PC-9 (cell line): ENCODE measurements at places on chromosomes 11 and 22.

- no peak for DNase-seq
Measured at GRCh38 chr11:12007769-12008737, at the start of gene DKK3. TSS of gene DKK3 (minus strand) at chr11:12008626. CDS start at chr11:12008582, 44 bp downstream.

DNA sequence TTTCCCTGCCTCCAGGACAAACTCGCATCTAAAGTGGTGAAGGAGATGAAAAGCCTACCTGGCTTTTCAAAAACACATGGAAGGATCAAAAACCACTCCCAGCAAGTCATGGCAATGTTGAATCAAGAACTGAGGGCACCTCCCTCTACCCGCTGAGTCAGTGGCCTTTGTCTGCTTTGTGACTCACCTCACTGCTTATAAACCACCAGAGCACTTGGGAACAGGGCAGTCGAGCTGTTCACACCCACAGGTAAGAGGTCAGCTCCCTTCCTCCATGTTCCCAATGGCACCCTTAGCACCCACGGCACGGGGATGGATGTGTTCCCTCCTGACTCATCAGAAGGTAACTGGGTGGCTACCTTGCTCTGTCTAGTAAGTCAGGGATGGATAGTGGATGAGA is 21.7 kb downstream of the TENM4 start:
- peak; percentile 83 for DNase-seq

- DNase-seq = no peak
Measured at GRCh38 chr22:36192542-36192941, 9.1 kb downstream of the APOL4 start.

DNA sequence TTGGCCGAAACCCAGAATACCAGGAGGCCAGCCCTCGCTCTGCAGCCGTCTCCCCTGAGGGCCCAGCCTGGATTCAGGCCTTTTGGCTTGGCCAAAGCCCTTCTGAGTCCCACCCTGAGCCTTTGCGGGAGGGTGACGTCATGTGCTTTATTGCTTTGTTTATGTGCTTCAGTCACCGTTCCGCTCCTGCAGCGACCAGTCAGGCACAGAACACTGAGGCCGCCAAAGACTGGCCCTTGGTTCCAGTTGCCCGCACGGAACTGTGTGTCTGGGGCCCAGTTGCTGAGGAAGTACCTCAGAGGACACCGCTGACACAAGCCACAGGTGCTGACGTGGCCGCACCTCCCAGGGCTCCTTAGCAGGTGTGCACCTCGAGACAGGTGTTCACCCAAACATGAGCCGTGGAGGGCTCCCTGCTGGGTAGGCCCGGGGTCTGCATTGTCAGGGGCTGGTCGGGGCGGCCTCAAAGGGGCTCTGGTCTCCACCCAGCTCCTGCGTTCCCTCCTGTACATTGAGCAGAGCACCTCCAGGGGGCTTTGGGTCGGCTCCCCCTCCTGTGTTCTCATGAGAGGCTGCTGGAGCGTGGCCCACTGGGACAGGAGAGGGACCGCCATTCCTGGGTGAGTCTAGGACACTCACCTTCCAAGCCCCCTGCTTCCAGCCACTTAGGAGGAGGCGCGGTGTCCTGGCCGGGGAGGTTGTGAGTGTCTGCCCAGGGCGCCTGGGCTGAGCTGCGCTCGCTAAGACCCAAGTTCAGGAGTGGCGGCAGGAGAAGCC is 376.8 kb downstream of the TBC1D22A start:
- DNase-seq = no peak

DNA sequence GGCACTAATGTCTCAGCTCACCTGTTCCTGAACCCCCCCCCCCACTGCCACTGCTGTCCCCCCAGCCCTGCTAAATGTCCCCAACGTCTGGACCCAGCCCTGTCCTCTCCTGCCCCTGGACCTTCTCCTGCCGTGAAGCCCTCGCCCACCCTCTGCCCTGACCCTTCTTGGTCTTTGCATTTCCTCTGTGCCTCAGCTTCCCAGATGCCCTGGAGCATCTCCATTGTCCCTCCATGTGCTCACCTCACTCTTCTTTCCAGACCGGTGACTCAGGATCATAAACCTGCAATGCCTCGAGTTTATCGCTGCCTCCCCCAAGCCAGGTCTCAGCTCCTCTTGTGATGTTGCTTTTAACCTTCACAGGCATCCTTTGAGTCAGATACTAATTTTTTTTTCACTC is 416.4 kb downstream of the BRD1 start:
- no peak for DNase-seq

GRCh38 chr11:95556342-95557163 is 233.0 kb downstream of the FAM76B start:
- DNase-seq = no peak

DNA sequence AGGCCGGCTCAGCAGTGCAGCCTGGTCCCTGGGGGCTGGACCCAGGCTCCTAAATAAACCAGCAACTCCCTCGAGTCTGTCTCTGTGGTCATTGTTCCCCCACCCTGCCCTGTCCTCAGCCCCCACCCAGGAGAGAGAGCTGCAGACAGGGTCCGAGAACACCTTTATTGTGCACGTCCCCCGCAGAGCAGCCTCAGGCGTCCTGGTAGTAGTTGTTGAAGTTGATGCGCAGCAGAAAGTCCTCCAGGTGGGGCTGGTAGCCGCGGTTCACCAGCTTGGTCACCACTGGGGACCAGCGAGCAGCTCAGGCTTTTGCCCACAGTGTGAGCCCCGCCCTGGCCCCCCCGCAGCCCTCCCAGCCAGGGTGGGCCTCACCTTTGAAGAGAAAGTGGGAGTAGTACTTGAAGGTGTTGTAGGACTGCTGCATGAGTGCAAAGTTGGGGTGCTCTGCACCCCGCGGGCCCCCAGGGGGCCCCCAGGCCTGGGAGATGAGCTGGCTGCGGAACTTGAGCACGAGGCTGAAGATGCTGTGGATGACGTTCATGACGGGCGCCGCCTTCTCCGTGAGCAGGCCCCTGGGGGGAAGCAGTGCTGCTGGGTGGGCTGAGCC is 16.8 kb downstream of the SELENOO start:
- no peak for DNase-seq

DNA sequence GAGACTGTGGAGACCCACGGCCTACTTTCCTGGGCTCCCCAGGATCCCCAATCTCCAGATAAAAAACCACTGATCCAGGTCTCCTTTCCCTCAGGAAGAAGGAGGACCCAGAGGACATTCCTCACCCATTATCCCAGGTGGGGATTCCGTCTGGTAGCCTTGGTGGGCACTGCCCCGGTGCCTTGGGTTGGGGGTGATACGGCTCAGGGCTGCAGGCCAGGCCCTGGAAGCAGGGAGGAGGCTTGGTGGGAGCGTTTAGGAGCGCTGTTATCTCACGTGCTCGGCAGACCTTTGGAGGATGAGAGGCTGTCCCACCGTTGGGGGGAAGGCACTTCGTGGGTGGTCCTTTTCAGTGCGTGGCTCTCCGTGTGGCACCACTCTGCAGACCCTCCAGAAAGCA is 926.3 kb downstream of the BRD1 start:
- DNase-seq = no peak

DNA sequence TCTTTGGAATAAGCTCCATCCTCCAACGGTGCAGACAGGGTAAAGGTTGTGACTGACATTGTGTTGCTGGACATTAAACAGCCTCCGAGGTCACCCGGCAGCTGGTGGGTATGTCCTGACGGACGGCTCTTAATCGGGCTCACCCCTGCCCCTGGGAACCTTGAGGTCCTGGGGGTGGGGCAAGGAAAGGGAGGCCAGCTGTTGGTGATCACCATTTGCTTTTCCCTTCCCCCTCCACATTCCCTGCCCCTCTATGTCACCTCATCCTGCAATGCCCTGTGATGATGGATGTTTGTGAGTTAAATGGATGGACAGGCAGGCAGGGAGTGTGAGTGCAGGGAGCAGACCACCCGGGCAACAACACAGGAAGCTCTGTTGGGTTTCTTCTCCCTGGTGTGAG is 26.3 kb downstream of the APLNR start:
- DNase-seq = no peak

GRCh38 chr11:93291110-93291509 is 39.4 kb upstream of the DEUP1 start:
- no peak for DNase-seq

- no peak for DNase-seq
Measured at GRCh38 chr11:130583801-130584211, 135.4 kb downstream of the ADAMTS15 start.

- DNase-seq = no peak
Measured at GRCh38 chr11:35183326-35183925, 44.5 kb downstream of the CD44 start.

GRCh38 chr22:42970029-42970428 is 44.9 kb downstream of the PACSIN2 start:
- no peak for DNase-seq

DNA sequence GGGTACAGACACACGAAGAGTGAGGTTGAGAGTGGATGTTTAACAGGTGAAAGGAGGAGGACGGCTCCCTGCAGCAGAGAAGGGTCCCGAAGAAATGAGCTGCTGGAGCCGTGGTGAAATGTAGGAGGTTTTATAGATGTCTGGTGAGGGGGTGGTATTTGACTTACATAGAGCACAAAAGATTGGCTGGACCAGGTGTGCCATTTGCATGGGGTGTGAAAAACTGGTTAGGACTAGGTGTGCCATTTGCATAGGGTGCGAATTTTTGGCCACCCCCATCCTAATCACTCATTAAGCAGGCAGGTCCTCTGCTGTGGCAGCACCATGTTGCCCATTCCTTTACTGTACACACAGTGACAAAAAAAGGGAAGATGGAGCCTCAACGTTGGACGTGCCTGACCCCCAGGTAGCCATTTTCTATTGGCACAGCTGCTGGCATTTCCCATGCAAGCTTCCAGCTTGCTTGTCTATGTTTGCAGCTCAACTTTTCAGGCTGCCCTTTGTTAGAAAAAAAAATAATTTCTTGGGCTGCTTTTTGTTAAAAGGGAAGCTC is 581.7 kb upstream of the B3GAT1 start:
- DNase-seq = no peak

DNA sequence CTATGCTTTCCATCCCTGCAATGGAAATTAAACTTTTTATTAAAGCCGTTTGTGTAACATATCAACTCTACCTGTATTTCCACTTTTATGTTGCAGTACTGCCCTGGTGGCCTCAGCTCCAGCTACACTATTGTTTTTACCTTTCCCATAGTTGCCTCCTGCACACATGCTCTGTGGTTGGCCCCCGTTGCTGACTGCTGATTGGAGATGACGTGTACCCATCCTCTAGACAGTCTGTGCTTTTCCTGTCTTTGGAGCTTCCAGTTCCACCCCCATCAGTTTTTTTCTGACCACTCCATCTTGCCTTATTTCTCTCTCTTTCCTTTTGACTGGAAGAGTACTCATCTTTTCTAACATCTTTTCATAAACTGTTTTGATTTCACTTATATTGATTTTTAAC is 123.8 kb downstream of the TEAD1 start:
- no peak for DNase-seq

- peak; percentile 71 for DNase-seq
Measured at GRCh38 chr22:32411402-32411801, 645 bp downstream of the RTCB start.

DNA sequence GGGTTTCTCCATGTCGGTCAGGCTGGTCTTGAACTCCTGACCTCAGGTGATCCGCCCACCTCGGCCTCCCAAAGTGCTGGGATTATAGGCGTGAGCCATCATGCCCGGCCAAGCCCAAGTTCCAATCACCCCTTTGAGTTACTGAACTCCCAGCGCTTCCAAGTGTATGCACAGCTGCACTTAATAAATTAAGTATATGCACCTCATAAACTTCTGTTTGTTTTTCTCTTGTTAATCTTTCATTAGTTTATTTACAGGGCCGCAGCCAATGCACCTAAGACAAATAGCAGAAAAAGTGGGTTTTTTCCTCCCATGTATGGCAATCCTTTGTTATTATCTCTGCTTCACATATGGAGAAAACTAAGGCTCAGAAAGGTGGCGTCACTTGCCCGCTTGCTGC is 21.3 kb downstream of the SYN3 start:
- no peak for DNase-seq

- no peak for DNase-seq
Measured at GRCh38 chr11:119880143-119880542, 151.1 kb upstream of the NECTIN1 start.

GRCh38 chr22:38477585-38477984 is 9.7 kb downstream of the KDELR3 start:
- no peak for DNase-seq

DNA sequence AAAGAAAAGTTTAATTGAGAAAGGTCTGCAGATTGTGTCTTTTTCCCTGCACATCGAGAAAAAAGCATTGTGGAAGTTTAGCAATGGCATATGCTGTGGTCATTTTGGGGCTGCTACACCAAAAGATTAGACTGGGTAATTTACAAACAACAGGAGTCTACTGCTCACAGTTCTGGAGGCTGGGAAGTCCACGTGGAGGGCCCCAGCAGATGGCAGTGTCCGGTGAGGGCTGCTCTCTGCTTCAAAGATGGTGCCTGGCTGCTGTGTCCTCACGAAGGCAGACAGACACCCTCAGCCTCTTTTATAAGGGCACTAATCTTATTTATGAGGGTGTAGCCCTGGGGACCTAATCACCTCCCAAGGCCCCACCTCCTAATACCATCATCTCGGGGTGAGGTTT is 21.1 kb downstream of the PHF21B start:
- no peak for DNase-seq

- peak; percentile 43 for DNase-seq
Measured at GRCh38 chr22:50473088-50473487, 1.7 kb downstream of the SBF1 start.

- peak; percentile 25 for DNase-seq
Measured at GRCh38 chr11:110772863-110773262, 60.6 kb upstream of the ARHGAP20 start.

DNA sequence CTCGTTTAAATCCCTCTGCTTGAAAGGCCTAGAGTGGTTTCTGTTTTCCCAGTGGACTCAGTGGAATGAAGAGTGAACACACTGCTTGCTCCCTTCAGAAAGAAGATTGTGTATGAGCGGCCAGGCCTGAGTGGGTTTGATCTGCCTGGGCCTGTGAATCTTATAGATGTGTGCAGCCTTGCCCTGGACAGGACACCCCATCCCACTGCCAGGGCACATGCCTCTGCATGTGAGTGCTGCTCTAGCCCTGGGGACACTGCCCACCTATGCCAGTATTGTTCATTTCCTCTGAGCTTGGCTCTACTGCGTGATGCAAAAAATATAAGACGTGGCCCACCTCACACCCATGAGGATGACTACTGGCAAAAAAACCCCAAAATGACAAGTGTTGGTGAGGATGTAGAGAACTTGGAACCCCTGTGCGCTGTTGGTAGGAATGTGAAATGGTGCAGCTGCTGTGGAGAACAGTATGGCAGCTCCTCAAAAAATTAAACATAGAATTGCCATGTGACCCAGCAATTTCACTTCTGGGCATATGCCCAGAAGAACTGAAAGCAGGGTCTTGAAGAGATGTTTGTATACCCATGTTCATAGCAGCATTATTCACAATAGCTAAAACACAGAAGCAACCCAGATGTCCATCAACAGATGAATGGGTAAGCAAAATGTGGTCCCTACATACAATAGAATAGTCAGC is 27.3 kb upstream of the NECTIN1 start:
- DNase-seq = no peak

GRCh38 chr11:119373059-119373920 is 8.2 kb downstream of the USP2 start:
- no peak for DNase-seq

DNA sequence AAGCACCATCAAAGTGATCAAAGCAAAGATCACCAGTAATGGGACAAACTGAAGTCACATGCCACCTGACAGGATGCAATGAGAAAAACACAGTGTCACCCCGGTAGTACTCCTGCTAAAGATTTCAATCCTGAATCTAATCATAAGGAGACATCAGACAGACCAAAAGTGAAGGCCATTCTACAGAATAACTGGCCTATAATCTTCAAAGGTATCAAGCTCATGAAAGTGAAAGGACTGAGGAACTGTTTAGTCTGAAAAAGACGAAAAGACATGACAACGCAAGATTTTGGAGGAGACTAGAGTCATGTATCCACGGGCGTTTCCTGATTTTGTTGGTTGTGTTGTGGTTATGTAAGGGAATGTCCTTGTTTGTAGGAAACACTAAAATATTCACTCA is 42.4 kb upstream of the TSKU start:
- DNase-seq = no peak
